ENCODE measurements at places on chromosomes 7 and 10.

- no peak for DNase-seq
These were observed 427.2 kb upstream of the KLF6 start for GRCh38 chr10:4212111-4212630.

DNA sequence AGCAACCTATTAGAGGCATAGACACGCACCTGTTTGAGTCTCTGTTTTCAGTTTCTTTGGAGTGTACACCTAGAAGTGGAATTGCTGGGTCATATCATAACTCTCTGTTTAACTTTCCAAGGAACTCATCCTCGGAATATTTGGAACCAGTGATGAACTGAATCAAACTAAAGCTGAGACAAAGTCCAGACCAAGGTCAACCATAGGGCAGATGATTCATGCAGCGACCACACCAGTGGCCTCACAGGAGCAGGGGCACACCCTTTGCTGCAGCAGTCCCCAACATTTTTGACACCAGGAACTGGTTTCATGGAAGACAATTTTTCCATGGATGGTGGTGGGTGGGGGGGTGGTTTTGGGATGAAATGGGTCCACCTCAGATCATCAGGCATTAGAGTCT is 4.9 kb upstream of the OPTN start:
- no peak for DNase-seq

DNA sequence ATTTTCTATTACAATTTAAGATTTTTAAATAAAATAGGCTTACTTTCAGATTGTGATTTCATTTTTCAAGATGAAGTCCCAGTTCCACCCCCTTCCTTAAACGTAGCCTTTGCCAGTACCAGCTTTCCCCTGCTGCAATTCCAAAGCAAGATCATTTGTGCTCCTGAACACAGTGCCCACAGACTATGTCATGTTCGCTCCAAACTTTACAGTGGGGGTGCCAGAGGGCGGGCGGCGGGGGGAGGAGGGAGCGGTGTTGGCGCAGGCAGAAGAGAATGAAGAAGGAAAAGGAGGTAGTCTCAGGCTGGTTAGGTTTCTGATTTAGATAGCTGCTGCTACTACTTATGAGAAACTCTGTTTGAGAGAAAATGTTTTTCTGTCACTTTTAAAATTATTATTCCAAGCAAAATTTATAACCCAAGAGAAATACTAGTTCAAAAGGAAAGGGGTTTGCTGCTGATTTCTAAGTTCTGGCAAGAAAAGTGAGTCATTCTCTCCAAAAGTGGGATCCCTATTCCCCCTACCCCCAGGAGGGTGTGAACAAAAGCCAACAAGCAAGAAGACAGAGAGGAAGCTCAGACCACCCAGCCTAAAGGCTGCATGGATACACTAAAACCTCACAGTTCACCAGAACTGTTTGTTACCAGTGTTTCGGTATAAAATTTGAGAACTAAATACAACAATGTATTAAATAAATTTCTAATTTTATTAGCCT is 109.6 kb downstream of the SRPK2 start:
- no peak for DNase-seq

DNA sequence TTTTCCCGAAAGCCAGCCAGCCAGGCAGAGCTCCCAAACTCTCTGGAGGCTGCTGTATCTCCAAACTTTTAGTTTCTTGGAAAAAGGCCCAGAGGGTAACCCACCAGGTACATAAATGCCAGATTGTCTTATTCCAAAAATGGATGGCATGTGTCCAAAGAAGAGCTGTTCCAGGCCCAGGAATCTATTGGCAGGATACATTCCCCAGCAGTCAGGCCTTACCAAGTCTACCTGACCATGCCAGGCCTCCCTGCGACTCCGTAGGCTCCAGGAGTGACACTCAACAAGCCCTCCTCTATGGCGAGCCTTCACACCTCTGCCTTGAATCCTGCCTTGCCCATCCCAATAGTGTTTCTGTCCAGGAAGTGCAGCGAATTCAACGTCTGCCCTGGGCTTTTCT is 95.6 kb downstream of the GRB10 start:
- no peak for DNase-seq

DNA sequence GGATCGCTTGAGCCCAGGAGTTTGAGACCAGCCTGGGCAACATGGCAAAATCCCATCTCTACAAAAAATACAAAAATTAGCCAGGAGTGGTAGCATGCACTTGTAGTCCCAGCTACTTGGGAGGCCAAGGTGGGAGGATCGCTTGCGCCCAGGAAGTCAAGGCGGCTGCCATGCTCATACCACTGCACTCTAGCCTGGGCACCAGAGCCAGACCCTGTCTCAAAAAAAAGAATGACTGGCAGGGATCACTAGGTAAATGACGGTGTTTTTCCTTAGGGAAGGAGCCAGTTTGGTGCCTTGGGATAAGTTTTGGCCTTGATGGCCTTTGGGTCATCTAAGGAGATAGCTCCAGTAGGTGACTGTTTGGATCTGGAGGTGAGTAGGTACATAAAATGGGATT is 8.9 kb downstream of the TMEM248 start:
- DNase-seq = no peak

DNA sequence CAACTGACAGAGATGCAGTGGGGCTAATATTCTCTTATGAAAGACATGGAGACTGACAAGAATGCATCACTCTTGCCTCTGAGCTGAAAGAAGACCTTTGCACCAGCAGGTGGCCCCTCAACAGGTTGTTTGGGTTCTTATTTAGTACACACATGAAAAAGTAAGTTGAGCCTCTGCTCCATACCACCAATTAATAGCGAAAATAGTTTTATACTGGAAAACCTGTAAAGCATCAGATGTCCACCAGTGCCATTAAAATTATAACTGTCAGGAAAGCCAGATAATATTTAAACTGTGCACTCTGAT is 26.3 kb upstream of the FAM13C start:
- DNase-seq = no peak

DNA sequence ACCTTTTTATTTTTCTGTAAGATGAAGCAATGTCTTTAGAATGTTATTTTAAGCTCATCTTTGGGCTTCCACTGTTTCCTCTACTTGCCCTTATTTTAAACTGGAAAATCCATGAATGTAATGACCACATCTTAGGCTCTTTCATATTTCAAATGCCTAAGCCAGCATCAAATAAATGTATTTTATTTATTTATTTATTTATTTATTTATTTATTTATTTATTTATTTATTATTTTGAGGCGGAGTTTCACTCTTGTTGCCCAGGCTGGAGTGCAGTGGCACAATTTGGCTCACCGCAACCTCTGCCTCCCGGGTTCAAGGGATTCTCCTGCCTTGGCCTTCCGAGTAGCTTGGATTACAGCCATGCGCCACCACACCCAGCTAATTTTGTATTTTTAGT is 69.2 kb downstream of the HDAC9 start:
- no peak for DNase-seq

GRCh38 chr7:49894543-49894942 is 121.1 kb downstream of the VWC2 start:
- DNase-seq = no peak

- no peak for DNase-seq
These were observed 332.5 kb downstream of the WDR11 start for GRCh38 chr10:121183707-121184106.

DNA sequence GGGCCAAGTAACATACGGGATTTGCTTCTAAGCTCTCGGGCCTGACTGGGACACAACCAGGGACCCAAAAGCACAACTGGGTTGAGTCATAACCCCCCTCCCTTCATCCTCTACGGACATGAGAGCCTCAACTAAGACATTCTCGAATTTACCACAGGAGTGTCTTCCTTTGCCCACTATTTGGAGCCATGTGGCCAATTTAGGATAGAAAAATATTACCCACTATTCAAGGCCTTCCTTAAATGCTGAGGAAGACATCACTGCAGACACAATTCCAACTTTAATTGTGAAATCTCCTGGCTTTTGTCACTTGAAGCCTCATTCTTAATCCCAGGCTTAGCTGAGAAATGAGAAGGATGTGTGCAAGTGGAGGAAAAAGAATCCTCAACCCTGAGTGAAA is 11.8 kb downstream of the CTBP2 start:
- DNase-seq = no peak

- no peak for DNase-seq
These were observed 24.1 kb downstream of the KAZALD1 start for GRCh38 chr10:101085846-101086245.

DNA sequence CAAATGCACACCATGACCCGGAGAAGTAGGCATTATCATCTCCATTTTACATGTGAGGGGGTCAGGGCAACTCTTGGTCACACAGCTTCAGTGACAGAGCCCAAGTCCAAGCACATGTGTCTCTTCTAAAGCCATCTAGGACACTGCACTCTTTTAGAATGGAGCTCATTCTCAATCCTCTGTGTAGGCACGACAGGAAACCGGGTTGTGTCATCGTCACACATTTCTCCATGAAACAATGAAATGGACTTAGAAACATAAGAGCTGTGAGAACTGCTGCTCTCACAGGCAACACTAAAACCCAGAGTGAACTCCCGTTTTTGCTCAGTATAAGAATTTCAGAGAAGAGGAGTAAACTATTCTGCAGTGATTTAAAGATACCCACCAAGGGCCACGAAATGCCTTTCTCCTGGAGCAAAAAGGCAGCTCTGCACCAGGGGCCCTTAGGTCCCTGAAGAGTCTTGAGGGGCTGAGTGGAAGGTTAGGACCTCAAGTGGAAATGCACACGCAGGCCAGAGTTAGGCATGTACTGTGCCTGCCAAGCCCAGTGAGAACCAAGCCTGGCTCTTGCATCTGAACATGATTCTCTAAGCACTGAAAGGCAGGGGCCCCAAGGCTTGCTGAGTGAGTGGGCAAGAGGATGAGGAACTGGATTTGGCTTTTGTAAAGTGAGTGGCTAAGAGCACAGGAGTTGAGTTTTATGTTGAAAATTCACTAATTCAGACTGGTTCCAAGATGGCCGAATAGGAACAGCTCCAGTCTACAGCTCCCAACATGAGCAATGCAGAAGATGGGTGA is 13.3 kb downstream of the ALOX5 start:
- DNase-seq = no peak

DNA sequence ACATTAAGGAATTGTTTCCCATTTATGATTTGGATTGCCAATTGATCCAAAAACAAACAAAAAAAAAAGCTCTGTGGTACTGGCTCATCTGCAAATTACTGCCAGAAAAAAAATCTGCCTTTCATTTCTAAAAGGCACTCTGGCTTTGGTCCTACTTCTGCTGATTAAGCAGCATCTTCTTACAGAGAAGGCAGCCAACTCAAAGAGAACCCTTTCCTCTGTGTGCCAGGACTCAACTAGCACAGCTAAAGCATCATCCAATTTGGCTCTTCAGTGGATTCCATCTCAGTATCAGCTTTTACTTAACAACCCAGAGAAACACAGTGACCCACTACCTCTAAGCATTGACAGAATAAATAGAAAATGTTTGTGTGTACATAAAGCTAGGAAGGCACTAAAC is 80.6 kb downstream of the GSAP start:
- no peak for DNase-seq

DNA sequence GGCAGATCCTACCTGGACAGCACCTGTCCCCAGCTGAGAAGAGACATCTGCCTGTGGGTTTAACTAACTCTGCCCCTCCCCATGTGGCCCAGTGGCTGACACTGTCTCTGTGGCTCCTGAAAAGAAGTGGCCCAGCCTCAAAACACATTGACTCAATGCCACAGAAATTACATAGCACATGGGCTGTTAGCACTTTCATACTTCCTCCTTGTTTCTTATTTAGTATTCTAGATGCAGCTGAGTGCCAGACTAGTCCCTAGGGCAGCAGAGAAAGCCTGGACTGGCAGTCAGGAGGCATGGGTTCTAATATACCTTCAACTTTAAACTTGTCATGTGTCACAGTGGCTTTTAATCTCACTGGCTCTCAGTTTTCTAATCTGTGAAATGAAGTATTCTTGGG is 171.0 kb downstream of the TRIL start:
- DNase-seq = no peak

- DNase-seq = no peak
These were observed 8.4 kb upstream of the LMOD2 start for GRCh38 chr7:123647106-123647730.

DNA sequence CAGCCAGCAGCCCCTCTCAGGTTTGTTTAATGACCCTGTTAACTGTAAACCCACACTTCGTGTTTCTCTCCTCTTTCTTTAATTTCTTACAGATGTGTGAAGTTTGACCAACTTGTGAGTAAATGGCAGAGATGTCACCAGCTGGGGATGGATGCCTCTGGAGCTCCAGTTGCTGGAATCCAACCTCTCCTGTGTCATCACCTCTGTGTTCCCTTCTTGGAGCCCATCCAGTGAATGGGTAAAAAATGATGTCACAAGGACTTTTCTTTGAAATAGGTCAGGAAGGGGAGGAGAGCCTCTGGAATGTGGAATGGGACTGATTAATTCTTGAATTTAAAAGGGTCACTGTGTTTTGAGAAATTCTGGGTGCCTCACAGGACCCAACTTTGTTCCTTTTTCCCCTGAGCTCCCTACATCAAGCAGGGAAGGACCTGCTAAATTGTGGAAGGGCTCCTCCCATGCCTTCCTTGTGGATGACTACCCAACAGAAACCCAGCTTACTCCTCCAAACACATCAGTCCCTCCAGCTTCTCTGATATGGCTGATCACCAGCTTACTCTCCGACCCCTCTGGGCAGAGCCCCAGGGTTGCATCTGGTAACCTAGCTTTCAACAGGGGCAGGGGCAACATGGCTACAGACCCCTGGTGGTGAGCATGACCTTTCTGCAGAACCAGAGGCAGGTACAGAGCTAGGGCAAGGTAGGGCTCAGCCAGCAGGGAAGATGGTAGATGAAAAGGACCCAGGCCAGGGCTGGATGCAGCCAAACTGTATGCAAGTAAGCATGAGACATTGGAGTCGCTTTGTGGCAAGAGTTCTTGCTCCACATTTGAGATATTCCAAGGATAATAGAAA is 67.5 kb downstream of the STRA8 start:
- no peak for DNase-seq

GRCh38 chr10:44724415-44725174 is 186.5 kb upstream of the TMEM72 start:
- DNase-seq = no peak

GRCh38 chr7:81882086-81882485 is 112.2 kb upstream of the HGF start:
- DNase-seq = no peak

GRCh38 chr7:11436316-11436715 is 395.7 kb downstream of the THSD7A start:
- DNase-seq = no peak
